ENCODE measurements at places on chromosomes 12 and 14.

DNA sequence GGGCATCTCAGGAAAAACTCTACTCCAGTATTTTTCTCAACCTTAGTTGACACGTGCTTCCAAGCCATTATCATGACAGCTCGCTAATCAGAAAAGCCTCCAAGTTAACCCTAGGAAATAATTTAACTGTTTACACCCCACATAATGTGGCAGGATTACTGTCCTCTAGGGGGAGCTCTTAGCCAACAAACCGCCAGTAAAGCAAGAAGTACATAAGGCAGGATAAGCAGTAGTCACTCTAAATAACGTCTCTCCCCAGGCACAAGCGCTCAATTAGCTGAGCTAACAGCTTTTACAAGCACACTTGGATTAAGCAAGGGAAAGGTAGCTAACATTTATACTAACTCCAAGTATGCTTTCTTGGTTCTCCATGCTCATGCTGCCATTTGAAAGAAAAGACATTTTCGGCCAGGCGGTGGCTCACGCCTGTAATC is 22.8 kb downstream of the APOBEC1 start:
- DNase-seq = no peak

DNA sequence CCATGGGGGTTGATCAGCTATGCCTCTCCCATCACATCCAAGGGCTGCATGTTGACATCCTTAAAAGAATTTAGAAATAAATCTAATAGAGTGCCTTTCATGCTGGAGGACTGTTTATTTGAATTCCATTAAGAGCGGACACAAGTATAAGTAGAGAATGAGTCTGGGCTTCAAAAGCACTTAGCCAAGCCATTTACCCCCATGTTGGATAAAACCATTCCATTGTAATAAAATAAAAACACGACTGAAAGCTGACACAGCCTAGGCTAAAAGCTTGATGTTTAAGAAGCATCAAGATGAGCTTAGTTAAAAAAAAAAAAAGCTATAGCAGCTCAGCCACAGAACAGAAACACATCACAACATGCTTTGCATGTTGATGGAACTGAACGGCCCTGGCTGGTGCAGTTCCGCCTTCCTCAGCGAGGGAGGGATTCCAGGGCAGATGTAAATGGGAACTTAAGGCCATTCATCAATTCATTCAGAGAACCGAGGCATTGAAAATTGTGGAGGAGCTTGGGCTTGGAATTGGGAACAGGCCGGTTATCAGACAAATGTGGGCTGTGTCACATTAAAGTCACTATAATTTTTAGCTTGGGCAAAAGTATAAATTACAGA is 41.2 kb downstream of the TMEM132D start:
- no peak for DNase-seq

- DNase-seq = no peak
Observed at GRCh38 chr12:110699591-110700445, 10.9 kb upstream of the HVCN1 start.

DNA sequence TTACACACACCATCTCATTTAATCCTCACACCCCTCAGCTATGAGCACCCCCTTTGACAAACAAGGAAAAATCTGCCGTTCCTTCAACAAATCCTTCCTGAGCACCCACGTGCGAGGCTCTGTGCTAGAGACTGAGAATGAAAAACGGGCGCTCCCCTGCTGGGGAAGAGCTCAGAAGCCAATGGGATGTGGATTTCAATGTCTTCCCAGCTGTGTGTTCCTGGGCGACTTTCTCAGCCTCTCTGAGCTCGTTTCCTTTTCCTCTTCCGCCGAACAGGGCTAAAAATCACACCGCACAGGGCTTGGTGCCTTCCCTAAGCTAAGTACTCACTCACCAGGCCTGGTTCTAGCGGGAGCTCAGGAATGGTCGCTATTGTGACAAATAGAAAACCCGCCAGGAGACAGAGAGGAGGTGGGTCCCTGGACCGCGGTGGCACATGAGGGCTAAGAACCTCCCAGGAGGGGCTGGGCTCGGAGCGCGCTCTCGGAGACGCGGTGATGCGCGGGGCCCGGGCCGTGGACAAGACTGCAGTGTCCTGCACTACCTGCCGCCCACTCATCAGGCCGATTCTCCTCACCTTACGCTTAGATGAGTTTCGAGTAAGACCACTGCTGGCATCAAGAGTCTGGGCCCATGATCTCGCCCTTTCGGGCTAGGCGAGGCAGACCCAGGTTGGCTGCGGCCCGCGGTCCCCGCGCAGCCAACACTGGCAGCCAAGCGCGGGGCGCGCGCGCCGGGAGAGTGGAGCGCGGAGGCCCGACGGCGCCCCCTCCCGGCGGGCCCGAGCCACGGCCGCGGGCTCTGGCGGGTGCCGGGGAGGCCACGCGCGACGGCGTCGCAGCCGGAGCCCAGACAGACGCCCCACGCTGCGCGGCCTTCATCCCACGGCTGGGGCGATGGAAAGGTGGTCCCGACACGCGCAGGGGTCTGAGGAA is 17.0 kb downstream of the ZDHHC22 start:
- DNase-seq = peak; percentile 69

DNA sequence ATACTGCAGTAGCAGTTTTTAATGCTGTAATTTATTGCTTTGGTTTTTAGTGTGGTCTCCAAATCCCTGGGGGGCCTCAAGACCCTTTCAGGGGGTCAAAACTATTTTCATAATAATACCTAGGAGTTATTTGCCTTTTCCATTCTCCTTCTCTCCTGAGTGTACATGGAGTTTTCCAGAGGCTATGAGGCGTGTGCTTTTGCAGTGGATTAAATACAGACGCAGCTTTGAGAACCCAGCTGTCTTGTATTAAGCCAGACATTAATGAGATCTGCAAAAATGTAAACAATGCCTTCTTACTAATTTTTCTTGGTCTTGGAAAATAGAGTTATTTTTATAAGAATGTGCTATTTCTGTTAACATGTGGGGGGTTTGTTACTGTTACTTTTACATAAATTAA is 68.6 kb downstream of the SLC25A47 start:
- DNase-seq = no peak

- DNase-seq = no peak
Observed at GRCh38 chr12:92462049-92462448, 240.7 kb upstream of the PLEKHG7 start.

- DNase-seq = no peak
Observed at GRCh38 chr14:70358631-70359030, 852 bp downstream of the COX16 start.

DNA sequence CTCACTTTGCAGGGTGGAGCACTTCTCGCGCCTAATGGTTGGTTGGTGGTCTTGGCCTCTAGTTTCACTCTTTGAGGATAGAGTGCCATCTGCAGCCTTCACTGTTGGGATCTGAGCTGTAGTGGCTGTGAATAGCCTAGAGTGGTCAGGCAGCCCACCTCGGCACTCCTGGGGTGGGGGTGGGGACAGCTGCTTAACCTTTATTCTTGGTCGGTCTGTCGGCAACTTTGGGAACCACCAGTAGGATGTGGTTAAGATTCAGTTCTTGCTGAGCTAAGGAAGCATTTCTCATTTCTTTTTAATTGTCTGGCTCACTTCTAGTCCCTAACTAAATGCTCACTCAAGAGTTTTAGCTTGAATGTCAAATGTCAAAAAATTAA is 21.1 kb downstream of the TMBIM6 start:
- DNase-seq = no peak

DNA sequence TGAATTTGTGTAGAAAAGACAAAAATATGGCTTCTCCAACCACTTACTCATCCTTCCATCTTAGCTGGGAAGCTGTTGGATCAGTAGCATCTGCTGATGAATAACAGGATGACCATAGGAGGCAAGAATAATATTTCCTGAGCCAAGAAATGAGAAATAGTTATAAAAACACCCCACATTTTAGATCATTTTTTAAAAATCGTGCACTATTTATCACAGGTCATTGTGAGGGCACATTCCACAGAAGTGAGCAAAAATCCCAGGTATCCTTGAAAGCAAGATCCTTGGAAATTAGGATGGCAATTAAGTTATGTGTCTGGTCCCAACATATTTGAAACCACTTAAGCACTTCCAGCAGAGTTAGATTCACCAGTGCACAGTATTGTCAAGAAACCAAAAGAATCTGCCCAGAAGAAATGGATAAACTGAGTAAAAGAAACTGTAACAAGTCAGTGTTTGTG is 8.4 kb downstream of the FAR2 start:
- no peak for DNase-seq

GRCh38 chr14:105099778-105100177 is 34.5 kb upstream of the GPR132 start:
- DNase-seq = no peak

- no peak for DNase-seq
Observed at GRCh38 chr14:100225169-100225568, 13.8 kb upstream of the YY1 start.

- DNase-seq = no peak
Observed at GRCh38 chr14:68521961-68522509, 270.8 kb downstream of the ZFP36L1 start.

DNA sequence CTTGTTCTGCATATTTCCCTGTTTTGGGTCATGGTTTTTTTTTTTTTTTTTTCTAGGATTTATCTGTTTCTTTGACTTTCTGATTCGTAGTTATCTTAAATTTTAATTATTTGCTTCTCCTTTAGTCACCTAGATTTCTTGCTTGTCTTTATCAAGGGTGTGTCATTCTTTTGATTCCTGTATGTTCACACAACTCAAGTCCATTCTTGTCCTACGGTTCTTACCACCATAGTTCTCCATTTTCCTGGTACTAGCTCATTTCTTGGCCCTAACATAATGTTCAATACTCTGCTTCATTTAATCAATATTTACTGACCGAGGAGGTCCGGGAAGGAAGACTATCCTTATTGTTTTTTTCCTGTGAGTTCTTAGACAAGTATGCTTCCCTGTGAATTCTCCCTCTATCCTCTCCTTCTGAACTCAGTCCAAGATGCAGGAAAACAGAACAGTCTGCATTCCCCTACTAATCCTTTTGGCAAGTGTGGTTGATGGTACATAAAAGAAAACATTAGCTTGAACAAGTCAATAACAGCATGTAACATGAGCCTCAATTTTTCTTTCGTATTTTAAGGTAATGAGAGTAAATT is 1346.4 kb upstream of the SEL1L start:
- DNase-seq = no peak
